ENCODE measurements at places on chromosomes 7 and 10.
A peak's percentile ranks its signal among the peaks of the same experiment; 100 is the strongest.

GRCh38 chr10:1379601-1380000 lies 323.4 kb downstream of the WDR37 start:
- no peak for DNase-seq

DNA sequence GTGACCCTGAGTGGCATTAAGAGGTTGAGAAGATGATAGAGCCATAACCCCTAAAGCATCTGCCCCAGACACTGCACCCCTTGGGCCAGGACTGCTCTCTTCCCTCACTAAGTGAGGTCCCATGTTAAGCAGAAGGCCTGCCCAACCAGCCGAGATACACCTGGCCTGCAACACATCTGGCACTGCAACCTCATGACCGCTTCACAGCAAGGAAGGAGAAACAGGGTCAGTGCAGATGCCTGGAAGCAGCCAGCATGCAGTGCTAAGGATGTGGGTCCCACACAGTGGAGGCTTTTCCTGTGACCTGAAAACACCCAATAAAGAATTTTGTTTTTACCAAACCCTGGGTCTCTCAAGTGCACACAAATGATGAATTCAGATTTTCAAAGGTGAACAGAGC lies 7.4 kb downstream of the NOD1 start:
- DNase-seq: no peak

DNA sequence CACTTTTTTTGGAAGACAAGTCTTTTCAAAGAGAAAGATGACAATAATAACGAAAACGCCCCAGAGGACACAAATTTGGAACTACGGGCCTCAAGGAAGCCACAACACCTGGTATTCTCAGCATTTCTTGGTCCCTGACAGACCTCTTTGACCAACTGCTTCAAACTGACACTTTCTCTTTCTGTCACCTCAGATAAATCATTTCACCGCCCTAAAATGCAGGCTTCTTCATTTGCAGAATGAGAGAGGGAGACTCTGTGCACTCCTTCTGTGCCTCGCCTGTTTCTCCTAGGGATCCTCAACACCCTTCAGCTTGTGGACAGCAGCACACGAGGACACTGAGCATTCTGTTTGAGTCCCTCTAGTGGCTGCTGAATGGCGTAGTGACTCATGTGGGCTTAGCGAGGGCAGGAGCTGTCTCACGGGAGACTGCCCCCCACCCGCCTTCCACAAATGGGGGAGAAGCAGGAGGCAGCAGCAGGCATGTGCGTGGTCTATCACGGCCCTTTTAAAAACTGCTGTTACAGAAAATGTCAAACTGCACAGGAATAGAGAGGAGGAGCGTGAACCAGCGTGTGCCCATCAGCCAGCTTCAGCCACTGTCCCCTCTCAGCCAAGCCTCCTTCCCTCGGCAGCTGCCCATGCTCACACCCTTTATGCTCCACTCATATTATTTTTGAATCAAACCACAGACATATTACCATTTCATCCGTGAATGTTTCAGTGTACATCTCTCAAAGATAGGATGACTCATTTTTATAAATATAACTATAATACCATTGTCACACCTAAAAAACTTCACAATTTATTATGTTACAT lies 41.4 kb downstream of the GSDME start:
- DNase-seq: no peak

DNA sequence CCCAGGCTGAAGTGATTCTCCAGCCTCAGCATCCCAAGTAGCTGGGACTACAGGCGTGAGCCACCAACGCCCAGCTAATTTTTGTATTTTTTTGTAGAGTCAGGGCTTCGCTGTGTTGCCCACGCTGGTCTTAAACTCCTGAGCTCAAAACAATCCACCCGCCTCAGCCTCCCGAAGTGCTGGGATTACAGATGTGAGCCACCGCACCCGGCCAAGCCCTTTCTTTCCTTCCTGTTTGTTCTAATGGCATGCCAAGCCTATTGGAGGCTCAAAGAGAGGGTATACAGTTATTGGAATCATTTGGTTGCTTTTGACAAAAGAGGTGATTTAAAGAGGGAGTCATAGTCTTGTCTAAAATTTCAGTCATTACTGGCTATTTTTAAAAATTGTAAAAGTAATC lies 46.0 kb upstream of the TRIM8 start:
- no peak for DNase-seq

GRCh38 chr10:32893434-32893833 lies 64.6 kb downstream of the ITGB1 start:
- no peak for DNase-seq

GRCh38 chr7:2687881-2688318 lies at the start of gene AMZ1:
Gene AMZ1 (plus strand): TSS chr7:2688202. CDS start chr7:2700452, 12,250 bp downstream.
- DNase-seq: no peak

GRCh38 chr7:102279537-102280400 lies 6.9 kb upstream of the SH2B2 start:
- no peak for DNase-seq

DNA sequence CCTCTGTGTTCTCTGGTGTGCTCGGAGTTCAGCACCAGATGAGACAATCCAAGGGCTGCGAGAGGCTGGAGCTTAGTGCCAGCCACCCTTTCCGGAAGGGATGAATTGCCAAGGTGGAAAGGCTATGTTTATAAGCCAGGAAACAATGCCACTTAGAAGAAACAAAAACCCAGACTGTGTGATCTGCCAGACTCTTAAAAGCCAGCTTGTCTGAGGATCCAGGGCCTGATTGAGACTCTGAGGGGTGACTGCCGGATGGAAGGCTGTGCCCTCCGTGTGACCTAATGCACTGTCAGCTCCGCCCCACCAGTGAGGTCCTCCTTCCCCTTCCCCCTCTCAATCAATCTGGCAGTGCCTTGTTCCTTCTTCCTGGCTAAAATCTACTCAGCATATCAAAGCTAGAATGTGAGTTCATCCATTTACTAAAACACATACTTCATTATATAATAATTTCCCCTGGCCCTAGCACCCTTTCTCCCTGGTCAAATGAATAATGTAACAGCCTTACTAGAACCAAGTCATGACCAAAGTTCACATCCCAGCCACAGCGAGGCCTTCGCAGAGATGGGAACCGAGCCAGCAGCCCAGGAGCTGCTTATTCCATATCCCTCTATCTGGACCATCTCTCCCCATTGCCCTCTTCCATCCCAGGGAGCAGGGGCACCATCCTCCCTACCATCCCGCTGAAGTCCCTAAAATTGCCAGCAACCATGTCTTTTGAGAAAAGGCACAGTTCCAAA lies 25.5 kb downstream of the FAM107B start:
- no peak for DNase-seq

DNA sequence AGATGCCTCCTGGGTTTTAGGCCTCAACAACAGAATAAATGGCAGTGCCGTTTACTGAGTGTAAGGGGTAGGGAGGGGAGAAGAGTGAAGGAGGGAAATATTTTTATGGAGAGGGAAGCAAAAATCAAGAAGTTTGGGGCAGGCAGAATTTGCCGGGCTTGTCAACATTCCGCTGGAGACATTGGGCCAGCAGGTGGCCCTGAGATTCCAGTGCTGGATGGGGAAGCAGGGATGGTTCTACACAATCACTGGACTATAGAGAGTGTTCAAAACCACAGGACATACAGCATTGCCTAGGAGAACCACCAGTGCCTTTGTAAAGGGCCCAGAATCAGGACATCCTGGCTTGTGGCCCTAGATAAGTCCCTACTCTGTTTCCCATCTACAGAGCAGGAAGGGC lies 598.6 kb upstream of the MGMT start:
- DNase-seq: no peak

DNA sequence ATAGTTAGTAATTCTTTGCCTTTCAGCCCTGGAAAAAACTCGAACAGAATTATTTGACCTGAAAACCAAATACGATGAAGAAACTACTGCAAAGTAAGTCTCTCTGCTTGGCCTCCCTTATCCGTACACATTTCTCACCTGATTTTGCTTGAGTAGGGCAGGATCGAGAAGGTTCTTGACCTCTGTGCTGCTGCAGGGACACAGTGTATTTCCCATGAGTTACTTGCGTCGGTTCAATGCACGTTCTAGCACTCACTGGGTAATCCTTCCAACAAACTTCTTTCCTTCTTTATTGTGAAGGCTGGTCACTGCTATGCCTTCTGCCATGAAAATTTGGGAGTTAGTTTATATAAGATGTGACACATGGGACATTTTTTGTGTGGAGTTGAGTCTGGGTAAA lies 171.5 kb upstream of the SH2B2 start:
- DNase-seq: no peak

- peak; percentile 96 for DNase-seq
Measured at GRCh38 chr10:117441812-117442443, 66.7 kb upstream of the PDZD8 start.

- DNase-seq: no peak
Measured at GRCh38 chr10:98463976-98464754, 17.4 kb upstream of the HPS1 start.

DNA sequence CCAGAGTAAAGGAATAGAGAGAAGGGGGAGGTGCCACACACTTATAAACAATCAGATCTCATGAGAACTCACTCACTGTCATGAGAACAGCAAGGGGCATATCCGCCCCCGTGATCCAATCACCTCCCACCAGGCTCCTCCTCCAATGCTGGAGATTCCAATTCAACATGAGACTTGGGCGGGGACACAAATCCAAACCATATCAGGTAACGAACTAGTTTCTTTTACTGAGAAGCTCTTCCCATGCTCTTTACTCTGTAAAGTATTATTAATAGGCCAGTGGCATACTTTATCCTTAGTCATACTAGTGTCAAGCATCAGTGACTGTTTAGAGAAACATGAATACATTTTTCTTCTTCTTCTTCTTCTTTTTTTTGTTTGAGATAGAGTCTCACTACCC lies 39.4 kb upstream of the ZNF488 start:
- DNase-seq: no peak

- no peak for DNase-seq
Measured at GRCh38 chr7:44973610-44974401, 5.0 kb downstream of the MYO1G start.

- DNase-seq: no peak
Measured at GRCh38 chr10:23422003-23422411, 16.9 kb upstream of the OTUD1 start.

DNA sequence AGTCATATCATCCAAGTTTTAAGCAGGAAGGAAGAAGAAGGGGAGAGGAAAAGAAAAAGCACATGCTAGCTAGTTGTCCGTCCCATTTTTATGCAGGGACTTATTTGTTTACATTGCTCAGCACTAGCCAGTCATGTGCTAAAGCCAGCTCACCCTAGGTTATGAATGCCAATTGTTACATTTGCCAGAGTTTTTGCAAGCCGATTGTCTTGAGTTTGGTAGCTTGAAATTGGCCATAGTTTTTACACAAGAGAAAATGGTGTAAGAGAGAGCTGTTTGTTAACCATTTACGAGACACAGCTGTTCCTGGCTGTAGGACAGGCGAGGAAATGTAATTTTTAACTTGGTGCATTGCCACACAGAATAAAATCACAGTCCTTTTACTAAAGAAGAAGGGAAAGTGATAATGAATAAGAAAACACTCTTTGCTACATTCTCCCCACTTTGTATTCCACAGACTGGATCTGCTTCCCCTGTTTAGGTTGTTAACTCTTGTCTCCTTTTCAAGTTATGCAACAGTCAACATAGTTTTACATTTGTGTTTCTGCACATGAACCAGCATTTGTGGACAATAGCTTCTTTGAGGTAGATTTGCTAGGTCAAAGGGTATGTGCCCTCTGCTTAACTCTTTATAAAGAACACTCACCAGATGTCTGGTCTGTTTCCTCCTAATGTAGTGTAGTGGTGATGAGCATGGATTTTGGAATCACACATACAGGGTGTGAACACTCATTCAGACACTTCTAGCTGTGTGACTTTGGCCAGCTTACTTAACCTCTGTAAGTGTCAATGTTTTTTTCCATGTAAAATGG lies 357.2 kb downstream of the LRMDA start:
- DNase-seq: no peak

DNA sequence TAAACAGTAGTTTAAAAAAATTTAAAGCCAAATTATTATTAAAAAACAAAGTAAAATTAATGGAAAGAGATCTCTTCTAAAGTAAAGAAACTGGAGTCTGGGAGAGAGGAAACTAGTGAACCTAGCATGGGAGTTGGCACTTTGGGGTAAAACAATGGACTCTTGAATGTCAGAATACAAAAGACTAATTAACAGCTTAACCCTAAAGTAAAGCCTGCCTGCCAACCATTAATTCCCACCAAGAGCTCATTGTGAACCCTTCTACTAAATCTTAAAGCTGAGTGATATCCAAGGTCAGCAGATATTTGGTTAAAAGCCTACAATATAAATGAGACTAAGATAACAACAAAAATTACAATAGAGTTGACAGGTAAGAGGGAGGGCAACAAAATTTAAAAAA lies 36.5 kb downstream of the KMT2C start:
- no peak for DNase-seq

GRCh38 chr10:774223-774622 lies 84.8 kb upstream of the DIP2C start:
- DNase-seq: no peak

GRCh38 chr7:31815796-31816195 lies 128.8 kb downstream of the PPP1R17 start:
- DNase-seq: no peak

DNA sequence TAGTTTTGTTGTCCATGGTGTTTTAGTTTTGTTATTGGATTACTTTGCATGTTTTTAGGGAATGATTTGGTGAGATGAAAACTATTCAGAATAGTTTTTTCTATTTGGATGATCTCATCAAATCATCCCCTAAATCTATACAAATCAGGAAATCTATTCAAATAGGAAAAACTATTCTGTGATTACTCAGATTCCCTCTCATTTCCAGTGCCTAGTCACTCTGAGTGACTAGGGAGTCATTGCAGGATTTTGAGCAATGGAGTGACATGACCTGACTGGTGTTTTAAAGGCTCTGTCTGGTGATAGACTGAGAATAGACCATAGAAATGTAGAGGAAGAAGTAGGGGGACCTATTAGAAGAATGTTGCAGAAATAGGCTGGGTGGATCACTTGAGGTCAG lies 72.4 kb downstream of the TPST1 start:
- DNase-seq: no peak

GRCh38 chr7:85573346-85573745 lies 386.5 kb upstream of the SEMA3D start:
- no peak for DNase-seq

- no peak for DNase-seq
Measured at GRCh38 chr7:1152492-1152891, 7.5 kb downstream of the ZFAND2A start.

GRCh38 chr10:51028420-51028819 lies 45.9 kb upstream of the PRKG1 start:
- DNase-seq: no peak

DNA sequence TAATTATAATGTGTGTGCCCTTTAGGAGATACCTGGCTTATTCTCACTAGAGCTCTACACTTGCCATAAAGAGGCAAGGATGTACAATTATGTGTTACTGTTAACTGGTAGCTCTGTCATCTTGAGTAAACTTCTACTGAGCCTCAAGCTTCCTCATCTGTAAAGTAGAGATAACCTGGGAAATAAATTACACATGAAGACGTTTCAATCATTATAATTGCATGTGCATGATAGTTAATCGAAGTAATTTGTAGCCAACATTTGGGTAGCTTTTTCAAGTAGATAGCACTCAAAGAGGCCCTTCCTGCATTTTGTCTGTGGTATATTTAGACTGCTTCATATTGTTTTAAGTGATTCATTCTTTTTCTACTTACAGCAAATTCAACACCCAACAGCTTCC lies 2.4 kb downstream of the CCT6A start:
- no peak for DNase-seq

- no peak for DNase-seq
Measured at GRCh38 chr10:28705472-28705871, 28.2 kb downstream of the BAMBI start.

GRCh38 chr7:32043688-32044087 lies 26.5 kb downstream of the PDE1C start:
- DNase-seq: peak; percentile 35
